ENCODE measurements at places on chromosomes 12 and 14.

DNA sequence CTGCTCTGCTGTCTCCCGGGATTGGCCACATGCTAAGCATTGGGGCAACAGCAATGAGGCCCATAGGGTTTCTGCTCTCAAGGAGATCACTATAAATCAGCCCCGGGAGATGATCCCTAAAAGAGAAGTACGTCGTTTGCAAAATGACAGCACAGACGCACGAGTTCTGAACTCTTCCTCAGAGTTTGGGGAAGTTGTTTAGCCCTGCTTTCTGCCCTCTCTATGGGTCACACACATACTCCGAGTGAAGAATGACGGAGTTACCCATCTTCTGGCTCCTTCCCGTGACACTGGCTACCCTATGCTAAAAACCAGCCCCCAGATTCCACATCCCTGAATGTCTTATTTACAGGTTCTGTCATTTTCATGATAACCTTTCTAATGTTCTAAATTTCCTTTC lies 258.0 kb upstream of the PLEKHG7 start:
- no peak for DNase-seq

DNA sequence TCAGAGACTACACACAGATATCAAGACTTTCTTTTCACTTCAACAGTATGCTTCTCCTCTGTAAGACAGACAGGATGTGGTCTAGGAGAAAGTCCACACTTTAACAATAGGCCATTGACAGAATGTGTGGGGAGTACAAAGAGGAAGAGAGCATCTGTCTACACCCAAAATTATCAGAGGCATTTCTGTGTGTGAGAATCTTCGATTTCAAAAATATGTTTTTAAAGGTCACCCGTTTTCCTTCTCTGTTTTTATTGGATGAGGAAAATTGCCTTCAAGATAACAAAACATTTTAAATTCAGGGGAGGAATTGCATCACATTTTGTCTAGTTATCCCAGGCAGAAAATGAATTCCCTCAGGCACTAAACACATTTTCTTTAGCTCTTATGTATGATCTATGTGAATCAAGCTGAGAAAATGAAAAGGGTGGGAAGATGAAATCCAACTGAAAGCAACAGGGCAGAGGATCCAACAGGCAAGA lies 16.4 kb downstream of the NAV3 start:
- no peak for DNase-seq

- DNase-seq, result no peak
Measured at GRCh38 chr14:56173365-56173922, 55.2 kb downstream of the PELI2 start.

GRCh38 chr14:89386212-89386886 lies 30.7 kb downstream of the FOXN3 start:
- no peak for DNase-seq

GRCh38 chr12:79895071-79895470 lies 39.8 kb downstream of the PPP1R12A start:
- no peak for DNase-seq

- DNase-seq, result no peak
Measured at GRCh38 chr14:93002851-93003298, 79.9 kb downstream of the CHGA start.

DNA sequence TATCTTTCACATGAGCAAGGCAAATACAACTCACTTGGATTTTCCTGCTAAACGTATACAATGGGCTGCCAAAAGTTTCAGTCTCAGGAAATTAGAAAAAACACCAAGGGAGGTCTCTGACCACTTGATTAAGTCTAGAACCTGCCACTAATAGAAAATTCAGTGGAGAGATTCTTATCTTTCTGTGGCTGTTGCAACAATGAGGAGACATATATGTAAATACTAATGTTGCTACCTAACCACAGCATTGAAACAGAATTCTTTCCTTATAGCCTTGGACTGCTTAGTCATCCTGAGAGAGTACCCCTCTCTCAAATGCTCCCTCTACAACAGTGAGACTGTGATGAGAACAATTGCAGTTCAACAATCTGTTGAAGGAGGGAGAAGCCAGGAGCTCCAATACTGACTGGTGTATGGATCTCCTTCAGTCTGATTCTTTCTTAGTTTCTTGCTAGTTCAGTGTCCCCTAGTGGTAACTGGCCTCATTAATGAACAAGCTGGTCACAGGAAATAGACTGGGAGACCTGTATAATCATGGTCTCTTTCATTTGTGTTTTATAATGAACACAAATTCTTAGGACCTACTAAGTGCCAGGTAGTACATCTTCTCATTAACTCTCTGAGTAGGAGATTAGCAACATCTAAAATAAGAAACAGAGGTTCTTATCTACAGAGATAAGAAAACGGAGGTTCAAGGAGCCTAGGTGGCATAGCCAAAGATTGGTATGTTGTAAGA lies 164.5 kb downstream of the SLC38A4 start:
- DNase-seq, result no peak

Measured in T-helper 2 cell treated with Interferon-gamma antibody and Interleukin-4, amounts not matched to agents 5 μg/mL and 100 μg/mL, for 36 hours (primary cell).